Activated T-helper 1 cell treated with Interleukin-2 at 50 U/mL for 16 hours (primary cell): ENCODE measurements at places on chromosomes 12 and 14.
A peak's percentile ranks its signal among the peaks of the same experiment; 100 is the strongest.

GRCh38 chr14:100654814-100655740 is 67.9 kb upstream of the BEGAIN start:
- peak; percentile 25 for DNase-seq

- DNase-seq = no peak
These were observed 29.5 kb downstream of the HELB start for GRCh38 chr12:66331814-66332213.

GRCh38 chr12:57133013-57133569 is 4.8 kb downstream of the LRP1 start:
- no peak for DNase-seq

DNA sequence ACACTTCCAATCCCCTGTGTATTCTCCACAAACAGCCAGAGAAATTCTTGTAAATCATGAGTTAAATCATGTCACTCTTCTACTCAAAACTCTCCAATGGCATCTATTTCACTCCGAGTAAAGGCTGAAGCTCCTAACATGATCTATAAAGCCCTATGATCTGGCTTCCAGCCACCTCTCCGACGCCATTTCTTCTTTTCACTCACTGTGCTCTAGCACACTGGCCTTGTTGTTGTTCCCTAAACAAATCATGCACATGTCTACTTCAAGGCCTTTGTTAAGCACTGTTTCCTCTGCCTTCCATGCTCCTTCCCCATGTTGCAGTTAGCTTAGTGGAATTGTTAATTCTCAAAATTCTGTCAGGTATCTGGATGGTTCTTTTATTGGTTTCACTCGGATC is 30.1 kb upstream of the MTERF2 start:
- DNase-seq = no peak

- DNase-seq = no peak
These were observed 127.7 kb downstream of the ZNF664 start for GRCh38 chr12:124100572-124101178.

- no peak for DNase-seq
These were observed 40.0 kb upstream of the SLC2A13 start for GRCh38 chr12:40145896-40146295.

DNA sequence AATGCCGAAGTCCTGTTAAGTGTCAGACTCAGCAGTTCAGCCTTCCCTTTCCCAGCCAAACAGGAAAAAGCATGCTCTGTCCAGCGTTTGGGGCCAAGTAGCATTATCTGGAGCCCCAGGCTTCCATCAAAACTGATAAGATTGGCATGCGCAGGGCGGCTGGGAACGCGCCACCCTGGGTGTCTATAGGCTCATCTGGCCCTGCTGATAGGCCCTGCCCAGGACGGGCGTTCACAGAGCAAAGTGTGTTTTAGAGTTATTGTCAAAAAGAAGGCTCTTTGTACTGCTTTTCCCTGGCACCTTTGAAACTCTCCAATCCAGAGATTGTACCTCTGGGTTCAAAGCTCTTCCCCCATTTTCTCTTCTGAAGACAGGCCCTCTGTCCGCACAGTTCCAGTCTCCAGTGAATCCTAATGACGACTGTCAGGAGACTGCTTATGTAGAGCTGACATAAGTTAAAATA is at the start of gene ART4:
Gene ART4 (minus strand): TSS at position 102 of the 463 bp plus-strand sequence. CDS start 413 bp downstream, outside the sequence.
- no peak for DNase-seq

- no peak for DNase-seq
These were observed 16.1 kb upstream of the UBC start for GRCh38 chr12:124930586-124930985.

GRCh38 chr12:108640802-108641445 is 7.2 kb upstream of the SELPLG start:
- DNase-seq = no peak

DNA sequence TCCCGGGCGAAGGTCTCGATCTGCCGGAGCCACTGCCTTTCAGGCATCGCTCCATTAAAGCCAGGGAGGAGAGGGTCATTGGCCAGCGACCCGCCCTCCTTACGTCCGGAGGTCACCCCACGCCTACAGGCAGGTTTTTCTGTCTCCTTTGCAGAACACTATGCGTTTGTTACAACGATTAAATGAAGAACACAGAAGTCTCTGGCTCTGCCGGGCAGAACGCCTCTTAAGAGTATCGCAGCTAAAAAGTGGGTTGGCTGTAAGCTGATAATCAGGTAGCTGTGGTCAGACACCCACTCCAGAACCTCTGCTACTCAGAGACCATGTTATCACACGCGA is 15.0 kb downstream of the OTX2 start:
- no peak for DNase-seq

DNA sequence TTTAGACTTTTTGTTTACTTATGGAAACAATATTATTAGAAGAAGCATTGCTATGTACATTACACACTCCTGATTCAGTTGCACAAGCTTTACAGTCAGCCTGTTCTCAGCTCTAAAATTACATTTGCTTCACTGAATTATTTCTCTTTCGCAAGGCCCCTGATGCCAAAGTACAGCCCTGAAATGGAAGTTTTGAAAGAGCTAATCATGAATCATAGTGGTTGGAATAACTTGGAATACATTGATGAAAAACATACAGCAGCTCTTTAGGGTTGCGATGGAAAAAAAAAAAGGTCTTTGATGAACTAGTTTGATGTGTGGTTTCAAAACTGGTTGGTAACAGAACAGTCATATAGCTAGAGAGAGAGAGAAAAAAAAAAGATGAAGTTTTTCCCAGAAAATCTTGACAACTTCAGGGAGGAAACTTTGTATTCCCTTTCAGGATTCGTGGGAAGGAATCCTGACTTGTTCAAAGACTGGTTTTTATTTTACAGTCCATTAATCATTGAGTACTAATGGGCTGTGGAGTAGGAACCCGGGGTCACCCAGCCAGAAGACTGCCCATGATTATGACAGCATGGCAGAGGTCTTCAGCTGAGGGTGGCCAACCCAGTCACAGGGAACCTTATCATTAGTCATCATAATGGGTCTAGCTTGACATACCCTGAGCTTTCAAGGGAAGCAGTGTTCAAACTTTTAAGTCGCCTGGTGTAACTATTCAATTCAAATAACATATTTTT is 460.1 kb downstream of the NAV3 start:
- no peak for DNase-seq
